ENCODE measurements at places on chromosomes 2 and 18.

DNA sequence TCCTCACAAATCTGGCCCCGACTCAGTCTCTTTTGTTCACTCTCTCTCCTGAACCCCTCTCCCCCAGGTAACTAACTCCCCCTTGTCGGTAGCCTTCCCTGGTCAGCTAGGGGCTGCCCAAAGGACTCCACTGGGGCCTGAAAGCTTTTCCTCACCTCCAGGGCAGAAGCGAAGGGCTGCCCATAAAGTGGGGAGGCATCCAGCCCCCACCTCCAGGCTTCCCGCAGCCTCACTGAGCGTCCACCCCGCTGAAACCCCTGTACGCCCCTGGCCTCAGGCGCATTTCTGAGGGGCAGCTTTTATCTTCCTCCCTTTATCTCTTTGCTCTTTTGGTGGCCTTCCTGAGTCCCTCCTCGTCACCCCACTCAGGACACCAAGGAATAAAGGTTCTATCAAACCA is 249.3 kb downstream of the CYP26B1 start:
- no peak for DNase-seq

DNA sequence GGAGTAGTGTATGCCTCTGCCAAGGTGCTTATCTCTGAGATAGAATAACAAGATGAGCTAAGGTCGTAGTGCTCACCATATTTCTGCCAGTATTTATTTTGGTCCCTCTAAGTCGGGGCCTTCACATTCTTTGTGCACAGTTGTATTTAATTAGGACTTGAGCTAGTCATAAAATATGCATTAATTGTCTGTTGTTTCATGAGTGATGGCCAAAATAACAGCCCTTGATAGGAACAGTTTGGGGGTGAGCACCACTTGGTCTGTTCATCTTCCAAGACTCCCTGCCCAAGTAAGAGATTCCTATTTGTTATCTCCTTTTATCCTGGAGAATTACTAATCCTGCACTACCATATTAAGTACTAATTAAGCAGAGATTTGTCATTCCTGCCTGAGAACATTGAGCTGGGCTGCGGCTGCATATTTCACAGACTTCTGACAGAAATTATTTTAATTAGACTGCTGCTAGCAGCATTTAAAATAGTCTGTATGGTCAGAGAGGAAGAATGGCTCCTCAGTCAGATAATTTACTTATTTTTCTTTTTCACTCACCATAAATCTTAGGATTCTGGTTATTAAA is 435.1 kb downstream of the MTX2 start:
- no peak for DNase-seq

GRCh38 chr18:55779691-55780585 is 191.9 kb upstream of the TCF4 start:
- DNase-seq, result no peak

DNA sequence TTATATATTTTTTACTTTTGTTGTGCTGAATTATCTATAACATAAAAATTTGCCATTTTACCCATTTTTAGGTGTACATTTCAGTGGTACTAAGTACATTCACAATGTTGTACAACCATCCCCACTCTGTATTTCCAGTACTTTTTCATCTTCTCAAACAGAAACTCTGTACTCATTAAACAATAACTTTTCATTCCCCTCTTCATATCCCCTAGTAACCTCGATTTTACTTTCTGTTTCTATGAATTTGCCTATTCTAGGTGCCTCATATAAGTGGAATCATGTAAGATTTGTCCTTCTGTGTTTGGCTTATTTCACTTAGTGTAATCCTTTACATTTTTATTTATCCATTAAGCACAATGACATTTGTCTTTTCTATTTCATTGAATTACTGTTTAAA is 51.3 kb downstream of the GTF2A1L start:
- DNase-seq, result no peak

GRCh38 chr2:167581961-167582574 is 665.3 kb downstream of the STK39 start:
- DNase-seq, result no peak

- DNase-seq, result no peak
These were observed 44.7 kb downstream of the TANC1 start for GRCh38 chr2:159013103-159013502.

GRCh38 chr2:201796478-201796865 is 9.9 kb upstream of the CDK15 start:
- no peak for DNase-seq

- DNase-seq, result no peak
These were observed 30.1 kb upstream of the SERPINE2 start for GRCh38 chr2:224069172-224069571.

- peak; percentile 26 for DNase-seq
These were observed 28.7 kb downstream of the SRSF7 start for GRCh38 chr2:38722271-38723061.

GRCh38 chr2:46813020-46813415 is 102.6 kb downstream of the MCFD2 start:
- DNase-seq, result no peak

- no peak for DNase-seq
These were observed 60.3 kb downstream of the ATIC start for GRCh38 chr2:215371915-215372897.

- DNase-seq, result no peak
These were observed 57.8 kb downstream of the PDK1 start for GRCh38 chr2:172613615-172614231.

GRCh38 chr2:132871831-132872230 is 201.8 kb upstream of the LYPD1 start:
- DNase-seq, result no peak

GRCh38 chr2:137173463-137173862 is 408.1 kb downstream of the THSD7B start:
- no peak for DNase-seq

- DNase-seq, result no peak
These were observed 482.2 kb upstream of the CELF4 start for GRCh38 chr18:38047820-38048219.

DNA sequence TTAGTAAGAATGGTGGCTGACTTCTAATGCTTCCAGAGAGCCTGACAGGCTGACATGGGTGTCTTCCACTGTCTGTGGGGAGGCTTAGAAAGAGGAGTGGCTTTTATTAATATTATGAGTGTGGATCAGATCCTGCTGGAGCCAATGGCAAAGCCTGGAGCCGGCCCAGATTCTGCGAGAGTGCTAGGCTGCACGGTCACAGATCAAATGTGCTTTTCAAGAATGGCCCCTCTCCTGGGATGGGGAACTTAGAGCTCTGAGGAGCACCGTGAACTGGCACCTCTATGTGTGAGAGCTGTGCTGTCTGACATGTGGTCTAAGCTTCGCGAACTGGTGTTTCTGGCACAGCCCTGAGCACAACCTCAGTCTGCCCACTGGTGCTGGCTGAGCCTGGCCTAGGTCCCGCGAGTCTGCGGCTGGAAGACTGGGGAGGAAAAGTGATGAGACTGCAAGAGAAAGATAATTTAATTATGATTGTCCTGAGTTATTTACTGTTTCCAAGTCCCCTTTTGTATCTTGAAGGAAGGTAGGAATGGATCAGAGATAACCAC is 70.4 kb downstream of the ASAP2 start:
- no peak for DNase-seq

GRCh38 chr2:26482211-26483026 is 4.5 kb upstream of the OTOF start:
- DNase-seq, result no peak

GRCh38 chr2:53131416-53131815 is 636.2 kb upstream of the CHAC2 start:
- no peak for DNase-seq

- DNase-seq, result no peak
These were observed 8.2 kb downstream of the BCL2 start for GRCh38 chr18:63311118-63312018.

GRCh38 chr2:15905267-15905645 is 35.1 kb upstream of the MYCN start:
- no peak for DNase-seq

DNA sequence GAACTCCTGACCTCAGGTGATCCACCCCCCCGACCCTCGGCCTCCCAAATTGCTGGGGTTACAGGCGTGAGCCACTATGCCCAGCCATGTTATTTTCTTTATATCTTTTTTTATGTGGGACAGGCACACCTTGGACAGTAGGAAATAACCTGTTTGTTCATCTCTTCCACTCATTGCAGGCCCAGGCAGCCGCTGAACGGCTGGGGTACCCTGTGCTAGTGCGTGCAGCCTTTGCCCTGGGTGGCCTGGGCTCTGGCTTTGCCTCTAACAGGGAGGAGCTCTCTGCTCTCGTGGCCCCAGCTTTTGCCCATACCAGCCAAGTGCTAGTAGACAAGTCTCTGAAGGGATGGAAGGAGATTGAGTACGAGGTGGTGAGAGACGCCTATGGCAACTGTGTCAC is 8.4 kb downstream of the CAD start:
- no peak for DNase-seq

GRCh38 chr2:144330951-144331673 is 188.8 kb downstream of the ZEB2 start:
- DNase-seq, result peak; percentile 6

GRCh38 chr2:223088866-223089265 is 36.9 kb downstream of the KCNE4 start:
- no peak for DNase-seq

DNA sequence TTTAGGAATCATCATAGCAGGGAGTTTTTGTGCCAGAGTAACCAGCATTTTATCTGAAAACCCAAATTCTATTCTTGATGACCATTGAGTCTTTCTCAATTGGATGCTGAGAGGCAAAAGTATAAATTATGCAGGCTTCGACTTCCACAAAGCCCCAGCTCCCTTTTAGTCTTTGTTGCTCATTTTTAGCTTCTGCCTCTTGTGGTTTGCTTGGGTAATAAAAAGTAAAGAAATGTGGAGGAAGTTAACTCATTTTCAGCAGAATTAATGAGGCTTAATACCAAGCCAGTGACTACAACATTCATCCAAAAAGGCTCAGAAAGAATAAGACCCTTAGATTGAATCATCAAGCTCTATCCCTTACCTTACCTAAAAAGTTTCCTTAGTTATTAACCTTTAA is 18.6 kb downstream of the ERMN start:
- DNase-seq, result no peak

DNA sequence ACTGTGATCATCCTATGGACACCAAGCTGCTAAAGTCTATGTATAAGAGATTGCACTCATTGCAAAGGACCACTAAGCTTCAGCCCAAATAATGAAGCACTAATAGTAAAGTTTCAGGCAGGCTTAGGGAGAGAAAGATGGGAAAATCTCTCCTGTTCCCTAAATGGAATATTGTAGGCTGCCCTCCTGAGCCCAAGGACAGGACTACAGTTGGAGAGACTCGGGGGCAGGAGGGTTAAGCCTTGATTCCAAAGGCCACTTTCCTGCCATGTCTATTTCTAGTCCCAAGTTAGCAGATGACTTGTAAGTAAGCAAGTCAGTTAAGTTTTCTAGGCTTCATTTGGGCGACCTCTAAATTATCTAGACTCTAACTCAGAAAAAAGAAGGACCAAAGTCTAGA is 9.0 kb downstream of the TMEM247 start:
- DNase-seq, result no peak

DNA sequence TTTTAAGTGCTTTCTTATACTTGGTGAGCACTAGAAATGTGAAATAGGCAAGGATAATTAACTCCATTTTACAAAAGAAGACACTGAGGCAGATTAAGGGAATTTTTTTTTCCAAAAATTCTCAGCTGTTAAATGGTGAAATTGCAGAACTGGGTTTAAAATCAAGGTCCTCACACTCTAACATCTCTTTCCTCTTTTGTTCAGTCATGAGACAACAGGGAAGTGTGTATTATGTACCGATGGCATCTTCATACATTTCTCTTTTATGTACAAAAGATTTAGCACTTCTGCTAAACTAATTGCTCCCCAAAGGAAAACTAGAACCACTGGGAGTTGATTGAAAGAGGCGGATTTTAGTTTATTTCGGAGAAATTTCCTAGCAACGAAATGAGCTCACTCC is 203.0 kb downstream of the SETBP1 start:
- no peak for DNase-seq

- no peak for DNase-seq
These were observed 36.5 kb upstream of the TNFRSF11A start for GRCh38 chr18:62288665-62289008.

DNA sequence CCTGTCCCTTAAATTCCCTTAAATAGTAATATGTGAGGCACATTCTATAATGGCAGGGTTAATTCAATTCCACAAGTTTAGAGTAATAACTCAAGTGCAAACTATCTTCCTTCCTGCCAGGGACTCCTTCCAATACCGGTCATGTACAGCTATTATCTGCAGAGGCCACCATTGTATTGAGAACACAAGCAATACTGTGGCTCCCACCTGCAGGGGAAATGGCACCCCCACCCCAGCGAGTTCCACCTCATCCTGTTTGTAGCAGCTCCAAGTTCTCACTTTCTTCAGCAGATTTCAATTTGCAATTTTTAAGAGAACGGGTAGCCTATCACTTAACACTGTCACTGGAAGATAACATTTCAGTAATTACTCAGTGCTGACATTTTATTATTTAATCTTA is 172.1 kb upstream of the PID1 start:
- no peak for DNase-seq

DNA sequence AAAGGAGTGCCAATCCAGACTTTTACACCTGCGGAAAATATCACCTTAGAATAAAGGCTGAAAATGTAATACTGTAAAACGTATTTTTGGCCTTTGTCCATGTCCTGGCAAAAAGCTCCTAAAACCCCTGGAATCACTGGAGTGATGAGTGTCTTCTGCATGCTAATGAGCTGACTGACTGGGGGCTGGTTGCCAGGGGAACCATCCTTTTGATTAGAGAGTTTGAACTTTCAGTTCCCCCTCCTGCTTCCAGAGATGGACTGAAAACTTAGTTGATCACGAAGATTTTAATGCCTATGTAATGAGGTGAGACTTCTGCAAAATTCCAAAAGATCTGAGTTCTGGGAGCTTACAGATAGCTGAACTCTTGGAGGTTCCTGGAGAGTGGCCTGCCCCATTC is 20.5 kb downstream of the PUM2 start:
- no peak for DNase-seq

DNA sequence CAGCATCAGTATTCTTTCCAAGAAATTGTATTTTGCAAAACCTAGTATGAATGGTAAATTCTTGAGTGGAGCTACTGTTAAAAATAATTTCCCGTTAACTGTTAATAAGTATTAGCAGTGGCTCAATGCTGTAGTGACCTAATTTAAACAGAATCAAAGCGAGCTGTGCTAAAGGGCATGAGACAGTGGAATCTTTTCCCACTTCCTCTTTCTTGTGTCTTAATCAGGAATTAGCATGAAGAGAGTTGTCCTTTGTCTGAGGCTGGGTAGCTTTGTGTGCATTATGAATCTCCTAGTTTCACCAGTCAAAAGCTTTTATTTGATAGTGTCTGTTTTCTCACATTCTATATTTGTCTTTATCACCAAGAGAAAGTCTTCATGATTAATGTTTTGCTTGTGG is 298.8 kb upstream of the GCFC2 start:
- no peak for DNase-seq

DNA sequence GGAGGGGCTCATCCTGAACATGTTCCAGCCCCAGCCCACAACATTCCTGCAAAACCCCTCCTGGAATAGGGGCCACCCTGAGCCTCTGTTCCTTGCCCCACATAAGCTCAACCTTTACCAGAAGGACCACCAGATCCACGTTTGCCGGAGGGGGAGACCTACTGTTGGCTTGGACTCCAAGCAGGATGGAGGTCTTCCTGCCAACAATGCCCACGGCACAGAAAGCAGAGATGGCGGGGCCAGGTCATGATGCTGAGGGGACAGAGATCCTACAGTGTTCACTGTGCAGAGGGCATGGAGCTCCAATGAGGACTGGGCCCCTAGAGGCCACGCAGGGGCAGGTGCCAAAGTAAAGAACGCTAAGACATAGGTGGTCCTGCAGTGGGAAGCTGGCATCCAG is 98.5 kb upstream of the RAB6C start:
- no peak for DNase-seq

GRCh38 chr2:20351555-20352229 is 1.0 kb upstream of the PUM2 start:
- no peak for DNase-seq
